Left renal cortex interstitium (tissue), 4 donors: ENCODE measurements at places on chromosomes 2 and 18.

GRCh38 chr2:39701137-39701536 lies 35.4 kb downstream of the TMEM178A start:
- DNase-seq = no peak

DNA sequence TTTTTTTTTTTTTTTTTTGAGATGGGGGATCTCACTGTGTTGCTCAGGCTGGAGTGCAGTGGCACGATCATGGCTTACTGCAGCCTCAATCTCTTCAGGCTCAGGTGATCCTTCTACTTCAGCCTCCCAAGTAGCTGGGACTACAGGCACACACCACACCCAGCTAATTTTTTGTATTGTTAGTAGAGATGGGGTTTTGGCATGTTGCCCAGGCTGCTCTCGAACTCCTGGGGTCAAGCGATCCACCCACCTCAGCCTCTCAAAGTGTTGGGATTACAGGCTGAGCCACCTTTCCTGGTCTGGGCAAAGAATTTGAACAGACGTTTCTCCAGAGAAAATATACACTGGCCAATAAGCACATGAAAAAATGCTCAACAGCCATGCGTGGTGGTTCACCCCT lies 2.9 kb upstream of the SNRNP200 start:
- DNase-seq = no peak

- DNase-seq = no peak
These were observed 1.2 kb downstream of the GPD2 start for GRCh38 chr2:156437272-156437930.

GRCh38 chr2:231290321-231291015 lies 92.0 kb downstream of the ARMC9 start:
- no peak for DNase-seq

GRCh38 chr2:159892990-159893810 lies 95.2 kb upstream of the CD302 start:
- DNase-seq = no peak

GRCh38 chr2:114222344-114222743 lies 220.1 kb upstream of the DPP10 start:
- DNase-seq = no peak

DNA sequence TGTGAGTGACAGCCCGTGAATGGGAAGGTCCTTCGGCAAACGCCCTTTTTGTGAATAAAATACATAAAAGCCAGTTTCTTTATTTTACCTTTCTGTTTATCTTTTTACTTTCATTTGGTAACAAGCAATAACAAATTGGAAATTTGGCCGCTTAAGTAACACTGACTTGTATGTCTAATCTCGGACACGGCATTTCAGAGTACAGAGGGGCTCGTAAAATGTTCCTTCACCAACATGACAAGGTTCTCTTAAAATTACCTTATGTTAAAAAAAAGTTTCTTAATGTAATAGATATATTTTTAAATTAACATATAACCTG lies 558 bp upstream of the NEMP2 start:
- no peak for DNase-seq

- DNase-seq = no peak
These were observed 43.5 kb upstream of the KCNG2 start for GRCh38 chr18:79754022-79754761.

DNA sequence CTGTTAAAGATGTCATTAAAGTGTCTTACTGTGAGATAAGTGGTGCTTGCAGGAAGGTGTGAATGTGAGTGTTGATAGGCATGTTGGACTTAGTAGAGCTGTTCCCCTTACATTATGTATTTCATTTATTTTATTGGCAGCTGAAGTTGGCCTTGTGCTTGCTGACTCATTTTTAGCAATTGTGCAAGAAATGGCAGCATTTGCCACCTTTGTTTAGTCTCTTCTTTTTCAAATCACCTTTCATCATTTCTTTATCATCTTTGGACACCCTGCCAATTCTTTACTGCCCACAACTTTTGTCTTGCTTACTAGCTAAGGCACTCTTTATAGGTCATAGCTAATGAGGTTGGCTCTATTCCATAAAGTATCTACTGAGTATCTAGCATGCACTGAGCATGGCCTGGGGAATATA lies 130.3 kb upstream of the LYPD6 start:
- DNase-seq = no peak

- DNase-seq = no peak
These were observed 307.4 kb downstream of the CTNNA2 start for GRCh38 chr2:79820281-79820680.

DNA sequence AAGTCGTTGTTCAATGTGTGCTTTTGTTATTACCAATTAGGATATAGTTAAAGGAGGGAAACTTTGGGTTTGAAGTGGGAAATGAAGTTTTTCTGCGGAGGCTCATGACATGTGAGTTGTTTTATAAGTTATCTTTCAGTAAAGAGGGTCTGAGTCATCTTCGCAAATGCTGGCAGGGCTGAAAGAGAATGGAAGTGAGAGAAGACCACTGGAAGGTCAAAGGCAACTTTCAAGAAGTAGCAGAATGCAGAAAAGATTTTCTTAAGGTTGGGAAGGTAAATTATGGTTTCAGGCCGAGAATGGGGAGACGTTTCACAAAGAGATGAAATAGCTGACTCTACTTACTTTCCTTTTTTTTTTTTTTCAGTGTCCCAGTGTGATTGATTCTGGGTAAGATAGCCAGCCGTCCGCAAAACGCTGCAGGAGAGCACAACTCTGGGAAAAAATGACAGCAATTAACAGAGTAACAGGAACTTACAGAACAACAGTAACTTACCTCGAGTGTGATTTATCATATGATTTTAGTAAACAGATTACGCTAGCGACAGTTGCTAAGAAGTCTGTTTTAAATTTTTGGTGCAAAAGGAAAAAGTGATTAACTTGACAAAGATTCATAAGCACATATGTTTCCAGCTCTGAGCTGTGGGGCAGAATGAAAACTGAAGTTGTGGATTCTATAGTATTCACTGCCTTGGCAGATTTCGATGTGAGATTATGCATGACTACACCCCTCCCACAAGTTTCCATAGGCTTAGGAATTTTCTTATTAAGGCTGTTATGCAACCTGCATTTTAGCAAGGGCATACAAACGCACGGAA lies 46.8 kb upstream of the ACTR3 start:
- no peak for DNase-seq

GRCh38 chr2:134362152-134362668 lies 108.3 kb downstream of the MGAT5 start:
- no peak for DNase-seq

DNA sequence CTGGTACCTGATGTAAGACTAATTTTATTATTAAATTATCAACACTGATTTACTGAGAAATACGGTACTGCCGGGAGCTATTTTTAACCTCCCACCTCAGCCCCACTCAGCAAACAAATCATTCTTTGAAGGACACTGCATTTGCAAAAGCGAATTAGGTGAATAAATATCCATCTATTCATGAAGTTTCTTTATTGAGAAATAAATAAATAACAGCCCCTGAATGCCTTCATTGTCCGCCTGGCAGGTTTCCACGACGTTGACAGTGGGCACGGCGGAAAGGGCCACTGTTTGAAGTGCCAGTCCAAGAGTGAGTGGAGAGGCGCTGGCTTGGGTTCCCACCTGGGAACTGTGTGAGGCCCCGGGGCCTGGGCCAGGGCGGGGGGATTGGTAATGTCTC lies 15.7 kb downstream of the C1QL2 start:
- no peak for DNase-seq
